ENCODE measurements at places on chromosomes 3 and 15. TPM values are rescaled to one million over a fixed set of nuclear protein-coding genes. Genes with fewer than 3 reads are reported as not detected.

DNA sequence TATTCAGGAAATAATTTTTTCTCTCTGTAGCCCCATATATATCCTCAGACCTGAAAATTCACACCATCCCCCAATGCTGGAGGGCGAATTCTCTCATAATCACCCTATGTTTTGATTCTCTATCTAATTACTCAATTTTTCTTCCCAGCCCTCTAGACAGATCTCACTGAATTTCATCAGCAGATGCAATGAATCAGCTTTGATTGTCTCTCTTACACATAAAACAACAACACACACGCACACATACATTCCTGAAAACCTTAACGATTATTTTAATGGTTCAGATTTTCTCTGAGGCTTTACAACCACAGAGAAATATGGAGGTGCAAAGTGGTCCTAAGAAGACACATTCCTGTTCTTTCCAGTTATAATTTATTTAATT is 11.1 kb downstream of the RBMS3 start:
- H3K27ac ChIP-seq = no peak overlapping the region
- no peaks in the 10 kb centered on the region for H3K36me3 ChIP-seq
- H3K4me1 ChIP-seq = no peaks in the 10 kb centered on the region
- no peak for DNase-seq
- H3K27me3 ChIP-seq = no peaks in the 10 kb centered on the region

DNA sequence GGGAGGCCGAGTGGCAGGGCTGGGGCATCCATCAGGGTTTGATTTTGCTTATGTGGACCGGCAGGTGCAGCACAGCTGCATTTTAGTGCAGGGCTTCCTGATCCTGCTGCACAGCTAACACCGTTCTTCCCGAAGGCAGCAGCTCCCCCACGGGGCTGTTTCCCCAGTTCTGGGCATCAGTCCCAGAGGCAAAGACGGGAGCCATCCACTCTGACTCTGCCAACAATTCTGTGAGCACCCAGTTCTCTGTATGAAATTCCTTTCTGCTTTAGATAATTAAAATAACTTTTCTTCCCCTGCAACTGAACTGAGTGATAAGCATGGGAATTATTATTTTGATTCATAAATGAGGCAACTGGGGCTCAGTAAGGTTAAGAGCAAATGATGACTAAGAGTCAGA is 262.9 kb upstream of the ATP10A start:
- H3K4me1 ChIP-seq = no peaks in the 10 kb centered on the region
- H3K27ac ChIP-seq = no peak overlapping the region

DNA sequence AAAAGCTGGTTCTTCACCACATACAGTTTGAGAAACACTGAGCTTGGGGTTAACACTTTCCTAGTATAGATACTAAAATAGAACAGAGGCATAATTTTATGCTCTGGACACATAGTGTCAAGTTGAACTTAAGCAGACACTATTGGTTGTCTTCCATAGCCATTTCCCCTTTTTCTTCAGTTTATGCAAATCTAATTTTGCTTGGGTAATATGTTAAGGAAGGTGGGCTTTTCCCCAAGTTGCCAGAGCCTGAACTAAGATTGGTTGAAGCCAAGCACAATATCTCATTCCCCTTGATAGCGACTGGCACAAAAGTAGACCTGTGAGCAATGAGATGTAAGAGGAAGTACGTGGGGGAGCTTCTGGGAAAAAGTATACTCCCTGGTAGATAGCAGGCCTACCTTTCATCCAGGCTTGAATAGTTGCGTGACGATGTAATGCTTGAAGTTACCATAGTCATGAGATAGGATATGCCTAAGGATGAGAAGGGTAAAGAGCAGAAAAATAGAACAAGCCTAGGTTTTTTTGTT is 4.5 kb upstream of the POPDC2 start:
- H3K27me3 ChIP-seq = no peaks in the 10 kb centered on the region
- H3K36me3 ChIP-seq = no peaks in the 10 kb centered on the region
- H3K4me1 ChIP-seq = peaks cover 5% of the 10 kb centered on the region
- DNase-seq = no peak
- no peak overlapping the region for H3K4me3 ChIP-seq

- no peak overlapping the region for H3K27ac ChIP-seq
- no peaks in the 10 kb centered on the region for H3K27me3 ChIP-seq
- H3K36me3 ChIP-seq = no peaks in the 10 kb centered on the region
- peak; percentile 70 for DNase-seq
- H3K4me1 ChIP-seq = peaks cover 6% of the 10 kb centered on the region
- H3K4me3 ChIP-seq = no peak overlapping the region
Observed at GRCh38 chr3:99505646-99506269, 132.6 kb upstream of the COL8A1 start.

GRCh38 chr3:95586754-95587153 is 1227.6 kb upstream of the EPHA6 start:
- no peak overlapping the region for H3K27ac ChIP-seq
- no peaks in the 10 kb centered on the region for H3K27me3 ChIP-seq
- H3K4me3 ChIP-seq = no peak overlapping the region

DNA sequence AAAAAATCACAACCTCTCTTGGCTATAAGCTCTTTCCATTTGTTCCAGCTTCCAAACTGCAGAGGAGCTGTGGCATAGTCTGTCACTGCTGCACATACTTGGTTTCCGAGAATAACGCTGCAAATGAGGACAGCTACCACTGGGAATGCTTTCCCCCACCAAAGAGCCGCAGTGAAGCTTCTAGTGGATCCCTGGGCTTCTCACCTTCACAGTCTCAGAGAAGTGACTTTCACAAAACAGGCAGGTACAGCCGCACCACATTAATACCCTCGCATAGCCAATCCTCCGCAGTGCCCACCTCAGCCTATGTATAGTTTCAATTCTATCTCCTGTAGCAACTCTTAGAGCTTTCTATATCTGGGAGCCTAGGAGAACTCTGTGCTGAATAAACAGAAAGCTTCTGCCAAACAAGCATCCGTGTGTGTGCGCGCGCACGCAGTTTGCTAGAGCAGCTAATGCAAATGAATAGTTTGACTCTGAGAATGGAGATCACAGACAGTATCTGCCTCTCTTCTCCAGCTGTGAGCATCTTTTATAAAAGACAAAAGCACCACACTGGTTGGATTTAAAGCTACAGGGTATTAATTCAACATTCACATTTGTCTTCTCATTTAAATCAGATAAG is 81.9 kb upstream of the PLXND1 start:
- peak overlapping the region; percentile 5 for H3K27ac ChIP-seq
- peaks cover 11% of the 10 kb centered on the region for H3K4me1 ChIP-seq
- H3K36me3 ChIP-seq = no peaks in the 10 kb centered on the region
- peak overlapping the region; percentile 22 for H3K4me3 ChIP-seq
- peak; percentile 31 for DNase-seq

DNA sequence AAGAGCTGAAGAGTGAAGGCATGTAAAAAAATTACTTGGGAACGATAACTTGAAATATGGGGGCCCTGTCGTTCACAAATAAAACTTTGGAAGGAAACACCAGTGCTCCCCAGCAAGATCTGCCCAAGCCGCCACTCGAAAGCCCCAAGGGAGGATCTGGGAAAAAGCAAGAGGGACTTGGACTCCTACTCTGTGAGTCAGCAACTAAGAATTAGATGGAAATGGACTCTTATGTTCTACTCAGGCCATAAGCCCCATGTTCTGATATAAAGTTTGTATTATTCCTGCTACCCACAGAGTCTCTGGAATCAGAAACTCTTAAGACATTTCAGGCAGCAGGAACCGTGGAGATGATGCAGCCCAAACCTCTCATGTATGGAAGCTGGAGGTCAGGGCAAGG is 75.7 kb downstream of the ITGB5 start:
- no peak overlapping the region for H3K4me3 ChIP-seq
- no peak overlapping the region for H3K27ac ChIP-seq
- H3K4me1 ChIP-seq = peaks cover 16% of the 10 kb centered on the region
- peaks cover 7% of the 10 kb centered on the region for H3K36me3 ChIP-seq
- no peaks in the 10 kb centered on the region for H3K27me3 ChIP-seq

DNA sequence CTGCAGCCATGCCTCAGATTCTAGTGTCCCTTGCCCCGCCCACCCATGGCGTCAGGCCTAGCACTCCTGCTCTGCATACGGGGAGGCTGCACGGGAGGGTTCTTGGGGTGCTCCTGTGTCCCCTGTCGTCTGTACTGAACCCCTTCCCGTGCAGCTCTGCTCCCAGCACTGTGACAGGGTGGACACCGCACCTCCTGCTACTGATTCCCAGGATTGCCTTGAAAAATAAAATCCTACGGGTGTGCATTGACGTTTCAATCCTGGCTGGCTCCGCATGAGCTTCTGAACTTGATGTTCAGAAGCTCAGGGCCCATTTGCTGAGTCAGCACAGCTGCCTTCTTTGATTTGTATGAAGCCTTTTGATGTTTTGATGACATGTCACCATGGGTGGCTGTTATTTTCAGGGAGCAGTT is 176.4 kb downstream of the APBA2 start:
- H3K27me3 ChIP-seq = no peaks in the 10 kb centered on the region
- DNase-seq = no peak
- H3K27ac ChIP-seq = no peak overlapping the region
- H3K36me3 ChIP-seq = no peaks in the 10 kb centered on the region
- no peak overlapping the region for H3K4me3 ChIP-seq

DNA sequence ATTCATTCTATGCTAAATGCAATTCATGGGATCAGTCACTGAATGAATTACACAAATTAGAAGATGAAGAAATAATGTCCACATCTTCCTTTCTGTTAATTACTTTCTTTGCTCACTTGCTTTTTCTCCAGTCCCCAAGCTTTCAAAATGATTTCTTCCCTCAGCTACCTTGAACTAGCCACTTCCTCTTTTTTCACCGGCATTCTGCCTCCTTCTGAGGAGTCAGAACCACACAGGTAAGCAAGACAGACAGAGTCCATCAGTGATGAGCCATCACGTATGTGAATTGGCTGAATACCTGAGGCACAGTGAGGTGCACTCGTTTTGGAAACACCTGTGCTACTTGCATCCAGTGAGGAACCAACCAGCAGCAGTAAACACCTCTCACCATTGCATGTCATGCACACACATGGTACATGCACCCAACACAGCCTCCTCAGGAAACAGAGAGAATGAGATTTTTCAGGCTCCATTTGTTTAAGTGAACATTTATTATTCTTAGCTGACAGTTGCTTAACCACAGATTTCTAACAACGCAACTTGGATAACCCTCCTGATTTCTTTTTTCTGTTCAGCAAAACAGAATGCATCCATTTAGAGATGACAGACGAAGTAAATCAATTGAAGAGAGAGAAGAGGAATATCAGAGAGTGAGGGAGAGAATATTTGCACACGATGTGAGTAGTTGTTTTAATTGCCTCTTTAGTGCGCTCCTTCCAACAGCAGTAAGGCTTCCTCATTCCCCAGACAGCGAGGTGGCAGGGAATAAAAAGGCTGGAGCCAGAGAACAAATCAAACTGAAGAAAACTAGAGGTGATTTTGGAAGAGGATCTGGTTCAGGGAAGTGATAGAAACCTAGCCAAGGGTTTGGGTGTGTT is 69.3 kb downstream of the ARPP21 start:
- no peaks in the 10 kb centered on the region for H3K36me3 ChIP-seq
- no peak overlapping the region for H3K4me3 ChIP-seq
- no peak overlapping the region for H3K27ac ChIP-seq
- H3K4me1 ChIP-seq = no peaks in the 10 kb centered on the region

DNA sequence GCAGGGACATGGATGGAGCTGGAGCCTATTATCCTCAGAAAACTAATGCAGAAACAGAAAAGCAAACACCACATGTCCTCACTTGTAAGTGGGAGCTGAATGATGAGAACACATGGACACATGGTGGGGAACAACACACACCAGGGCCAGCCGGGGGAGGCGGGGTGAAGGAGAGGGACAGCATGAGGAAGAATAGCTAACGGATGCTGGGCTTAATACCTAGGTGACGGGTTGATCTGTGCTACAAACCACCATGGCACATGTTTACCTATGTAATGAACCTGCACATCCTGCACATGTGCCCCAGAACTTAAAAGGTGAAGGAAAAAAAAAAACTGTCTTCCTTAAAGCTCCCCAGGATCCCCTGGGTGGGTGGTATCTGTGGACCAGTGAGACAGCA is 87.1 kb downstream of the ADAMTS17 start:
- H3K36me3 ChIP-seq = no peaks in the 10 kb centered on the region
- no peak overlapping the region for H3K27ac ChIP-seq
- no peak overlapping the region for H3K4me3 ChIP-seq
- DNase-seq = no peak
- no peaks in the 10 kb centered on the region for H3K27me3 ChIP-seq

GRCh38 chr15:98943601-98944151 is 63.9 kb downstream of the PGPEP1L start:
- peaks cover 41% of the 10 kb centered on the region for H3K36me3 ChIP-seq
- H3K4me3 ChIP-seq = no peak overlapping the region
- no peak for DNase-seq
- H3K27me3 ChIP-seq = no peaks in the 10 kb centered on the region
- H3K4me1 ChIP-seq = peaks cover 10% of the 10 kb centered on the region

GRCh38 chr15:72227192-72227586 is 3.8 kb downstream of the PKM start:
- DNase-seq = no peak
- H3K4me1 ChIP-seq = peaks cover 50% of the 10 kb centered on the region
- H3K36me3 ChIP-seq = no peaks in the 10 kb centered on the region
- H3K27ac ChIP-seq = peak overlapping the region; percentile 94

- DNase-seq = peak; percentile 43
- no peaks in the 10 kb centered on the region for H3K27me3 ChIP-seq
- H3K27ac ChIP-seq = no peak overlapping the region
- H3K4me3 ChIP-seq = no peak overlapping the region
- H3K36me3 ChIP-seq = no peaks in the 10 kb centered on the region
Observed at GRCh38 chr3:111338059-111338698, 203.8 kb upstream of the CD96 start.

GRCh38 chr15:85463976-85464375 is 83.6 kb downstream of the AKAP13 start:
- no peak overlapping the region for H3K27ac ChIP-seq
- H3K4me3 ChIP-seq = no peak overlapping the region
- peaks cover 3% of the 10 kb centered on the region for H3K4me1 ChIP-seq
- H3K27me3 ChIP-seq = no peaks in the 10 kb centered on the region
- no peaks in the 10 kb centered on the region for H3K36me3 ChIP-seq

ISL2 gene
- 1.8 TPM for total RNA-seq

PLS1 gene
- total RNA-seq = 27.1 TPM

ECE2 gene
- total RNA-seq = not detected

NPAP1 gene
- not detected for total RNA-seq

IMPG2 gene
- total RNA-seq = 0.24 TPM

COL8A1 gene
- 150 TPM for total RNA-seq

TRH gene
- total RNA-seq = not detected

Data from upper lobe of left lung (tissue), 6 donors.